HS-27A (cell line): ENCODE measurements at places on chromosomes 7 and 10.

GRCh38 chr7:99465421-99465768, 572 bp downstream of the ATP5MF start:
- no peak for DNase-seq

GRCh38 chr7:92987538-92987937, 130.2 kb downstream of the SAMD9 start:
- no peak for DNase-seq

DNA sequence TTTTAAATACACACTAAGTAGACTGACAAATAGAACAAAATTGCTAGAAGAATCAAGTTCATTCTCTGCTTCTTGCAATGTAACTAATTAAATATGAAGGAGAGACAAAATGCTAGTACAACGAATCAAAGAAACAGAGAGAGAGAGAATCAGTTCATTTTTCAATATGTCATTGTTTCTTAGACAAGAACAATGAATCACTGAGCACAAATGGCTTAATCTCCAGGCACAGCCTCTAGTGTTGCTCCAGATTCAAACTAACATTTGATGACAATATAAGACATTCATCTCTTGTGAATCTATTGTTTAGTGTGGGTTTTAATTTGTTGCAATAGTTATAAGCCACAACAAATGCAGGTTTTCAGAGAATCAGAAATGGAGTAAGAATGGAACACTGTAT, 357.4 kb upstream of the TMEM229A start:
- no peak for DNase-seq

DNA sequence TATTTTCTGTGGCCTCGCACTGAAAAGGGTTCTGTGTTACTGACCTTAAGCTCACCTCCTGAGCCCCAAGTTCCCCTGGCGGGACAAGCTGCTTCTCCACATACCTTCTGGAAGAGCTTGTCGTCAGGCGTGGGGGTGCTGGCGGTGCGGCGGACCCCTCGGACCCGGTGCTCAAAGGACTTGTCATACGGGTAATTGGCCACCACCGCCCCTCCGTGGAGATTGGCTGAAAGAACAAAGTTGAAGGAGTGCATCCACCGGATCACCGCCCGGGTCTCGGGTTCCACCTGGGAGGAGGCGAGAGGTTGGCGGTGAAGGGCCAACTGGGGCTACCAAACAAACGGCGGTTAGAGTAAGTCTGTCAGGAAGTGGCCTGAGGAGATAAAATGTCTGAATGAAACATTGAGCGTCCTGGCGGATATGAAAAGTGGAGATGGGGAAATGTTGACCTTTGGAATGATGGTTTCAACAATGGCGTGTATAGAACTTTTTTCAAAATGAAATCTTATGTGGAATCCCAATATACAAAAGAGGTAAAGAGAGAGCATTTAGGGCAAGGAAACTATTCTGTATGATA, 16.5 kb downstream of the CPN1 start:
- DNase-seq: no peak

DNA sequence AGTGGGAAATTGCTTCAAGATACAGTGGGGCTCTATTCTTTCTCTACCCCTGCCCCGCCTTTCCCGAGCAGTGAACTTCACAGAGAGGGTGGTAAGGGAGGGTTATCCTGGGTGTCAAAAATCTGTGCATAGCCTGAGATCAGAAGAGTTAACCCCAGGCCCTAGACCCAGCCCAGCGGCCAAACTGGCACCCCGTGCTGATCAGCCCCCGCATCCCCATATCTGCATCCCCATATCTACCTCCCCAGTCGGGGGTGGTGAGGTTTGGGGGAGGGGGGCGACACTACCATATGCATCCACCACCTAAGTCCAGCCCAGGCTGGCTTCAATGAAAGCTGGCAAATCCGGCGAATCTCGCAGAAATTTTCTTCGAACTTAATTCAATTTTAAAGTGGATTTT, 7.0 kb upstream of the DLX6 start:
- DNase-seq: no peak

DNA sequence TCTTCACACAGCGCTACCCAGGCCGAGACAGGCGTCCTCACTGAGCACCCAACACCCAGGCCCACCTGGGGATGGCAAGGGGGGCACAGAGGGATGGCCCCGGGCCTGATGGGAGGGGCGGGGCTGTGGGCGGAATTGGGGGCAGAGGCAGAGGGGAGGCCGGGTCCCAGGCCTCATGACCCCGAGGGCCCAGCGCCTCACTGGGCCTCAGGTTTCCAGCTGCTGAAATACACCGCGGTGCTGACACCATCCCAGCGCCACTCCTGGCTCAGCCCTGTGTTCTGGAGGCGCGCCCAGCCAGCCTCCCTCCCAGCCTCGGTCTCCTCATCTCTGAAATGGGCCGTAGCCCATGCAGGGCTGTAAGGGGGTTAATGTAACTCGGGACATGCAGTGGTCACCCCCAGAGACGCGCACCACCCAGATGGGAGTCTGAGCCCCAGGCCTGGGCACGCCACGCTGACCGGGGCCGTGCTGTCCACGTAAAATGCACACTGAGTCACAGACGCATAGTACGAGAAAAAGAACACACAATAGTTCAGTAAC, 82.3 kb downstream of the UNCX start:
- no peak for DNase-seq

GRCh38 chr10:102418622-102419268, at the start of gene PSD:
Gene PSD, minus strand, starts transcription at chr10:102418785. Its CDS starts 1,747 bp downstream, at chr10:102417038.
- no peak for DNase-seq

- DNase-seq: no peak
Measured at GRCh38 chr10:76026176-76026771, 594.9 kb downstream of the LRMDA start.

DNA sequence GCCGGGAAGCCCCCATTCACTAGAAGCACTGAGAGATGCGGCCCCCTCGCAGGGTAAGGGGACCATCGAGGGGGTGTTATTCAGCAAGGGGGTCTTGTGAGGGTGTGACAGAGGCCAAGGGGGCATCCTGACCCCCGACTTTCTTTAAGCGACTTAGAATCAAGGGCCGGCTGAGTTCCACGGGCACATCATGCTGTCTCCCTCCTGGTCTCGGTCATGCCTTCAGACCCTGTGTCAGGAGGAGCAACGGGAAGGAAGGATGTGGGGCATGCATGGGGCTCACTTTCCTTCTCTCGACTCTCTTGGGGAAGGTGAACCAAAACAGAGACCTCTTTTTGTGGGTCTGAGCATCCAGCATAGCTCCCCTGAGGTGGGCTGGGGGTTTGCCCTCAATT, 2.5 kb downstream of the ACSL5 start:
- DNase-seq: no peak
